ENCODE measurements at places on chromosomes 4 and X.

GRCh38 chrX:40852586-40852985, 117.2 kb upstream of the MED14 start:
- DNase-seq: no peak

- no peak for DNase-seq
Measured at GRCh38 chr4:5789141-5789540, 78.1 kb downstream of the EVC start.

- DNase-seq: no peak
Measured at GRCh38 chr4:88821522-88821921, 123.9 kb upstream of the NAP1L5 start.

GRCh38 chrX:119685225-119686066, 7.5 kb downstream of the SEPTIN6 start:
- DNase-seq: no peak

DNA sequence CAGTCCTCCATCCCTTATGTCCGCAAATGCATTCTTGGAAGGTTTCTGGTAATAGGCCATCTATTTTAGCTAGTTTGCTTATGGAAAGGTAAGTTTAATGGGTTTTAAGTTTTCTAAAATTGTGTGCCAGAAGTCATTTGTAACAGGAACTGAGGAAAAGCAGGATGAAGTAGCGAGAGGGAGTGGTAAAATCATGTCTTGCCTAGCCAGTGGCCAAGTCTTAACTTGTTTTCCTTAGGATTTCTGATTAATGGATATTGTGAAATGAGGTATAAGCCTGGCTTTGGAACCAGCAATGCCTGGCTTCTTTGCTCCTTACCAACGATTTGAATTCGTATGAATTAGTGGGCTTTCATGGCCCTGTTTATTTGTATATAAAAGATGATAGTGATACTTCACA, 7.3 kb downstream of the SEC24B start:
- no peak for DNase-seq

DNA sequence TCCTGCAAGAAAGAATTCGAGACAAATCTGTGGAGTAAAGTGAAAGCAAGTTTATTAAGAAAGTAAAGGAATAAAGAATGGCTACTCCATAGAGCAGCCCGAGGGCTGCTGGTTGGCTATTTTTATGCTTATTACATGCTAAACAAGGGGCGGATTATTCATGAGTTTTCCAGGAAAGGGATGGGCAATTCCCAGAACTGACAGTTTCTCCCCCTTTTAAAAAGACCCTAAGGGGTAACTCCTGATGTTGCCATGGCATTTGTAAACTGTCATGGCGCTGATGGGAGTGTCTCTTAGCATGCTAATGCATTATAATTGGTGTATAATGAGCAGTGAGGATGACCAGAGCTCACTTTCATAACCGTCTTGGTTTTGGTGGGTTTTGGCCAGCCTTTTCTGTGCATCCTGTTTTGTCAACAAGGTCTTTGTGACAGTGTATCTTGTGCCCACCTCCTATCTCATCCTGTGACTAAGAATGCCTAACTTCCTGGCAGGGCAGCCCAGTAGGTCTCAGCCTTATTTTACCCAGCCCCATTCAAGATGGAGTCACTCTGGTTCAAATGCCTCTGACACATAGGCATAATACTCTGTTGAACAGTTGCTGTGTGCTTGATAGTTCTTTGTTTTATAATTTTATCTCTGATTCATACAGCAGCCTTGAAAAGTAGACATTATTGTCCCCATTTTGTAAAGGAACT, 25.8 kb downstream of the GAB1 start:
- no peak for DNase-seq

DNA sequence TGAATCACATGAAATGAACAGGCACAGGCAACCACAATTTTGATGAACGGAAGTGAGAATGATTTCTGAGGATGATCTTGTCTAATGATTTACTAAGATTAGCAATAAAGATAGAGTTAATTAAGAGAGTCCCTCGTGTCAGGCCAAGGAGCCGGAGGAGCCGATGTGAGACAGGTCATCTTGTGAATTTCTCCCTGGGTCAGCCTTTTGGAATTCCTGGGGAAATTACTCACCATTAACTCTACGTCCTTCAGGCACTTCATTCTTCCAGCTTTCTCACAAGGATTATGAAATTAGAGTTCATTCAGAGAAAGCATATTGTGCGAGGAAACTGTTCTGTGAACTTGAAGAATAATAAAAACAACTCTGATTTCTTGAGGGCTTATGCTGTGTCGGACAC, 86.7 kb downstream of the PSAPL1 start:
- peak; percentile 88 for DNase-seq

GRCh38 chr4:153916273-153916755, 127.4 kb upstream of the SFRP2 start:
- no peak for DNase-seq

GRCh38 chrX:12013211-12013618, 125.1 kb upstream of the FRMPD4 start:
- peak; percentile 78 for DNase-seq

DNA sequence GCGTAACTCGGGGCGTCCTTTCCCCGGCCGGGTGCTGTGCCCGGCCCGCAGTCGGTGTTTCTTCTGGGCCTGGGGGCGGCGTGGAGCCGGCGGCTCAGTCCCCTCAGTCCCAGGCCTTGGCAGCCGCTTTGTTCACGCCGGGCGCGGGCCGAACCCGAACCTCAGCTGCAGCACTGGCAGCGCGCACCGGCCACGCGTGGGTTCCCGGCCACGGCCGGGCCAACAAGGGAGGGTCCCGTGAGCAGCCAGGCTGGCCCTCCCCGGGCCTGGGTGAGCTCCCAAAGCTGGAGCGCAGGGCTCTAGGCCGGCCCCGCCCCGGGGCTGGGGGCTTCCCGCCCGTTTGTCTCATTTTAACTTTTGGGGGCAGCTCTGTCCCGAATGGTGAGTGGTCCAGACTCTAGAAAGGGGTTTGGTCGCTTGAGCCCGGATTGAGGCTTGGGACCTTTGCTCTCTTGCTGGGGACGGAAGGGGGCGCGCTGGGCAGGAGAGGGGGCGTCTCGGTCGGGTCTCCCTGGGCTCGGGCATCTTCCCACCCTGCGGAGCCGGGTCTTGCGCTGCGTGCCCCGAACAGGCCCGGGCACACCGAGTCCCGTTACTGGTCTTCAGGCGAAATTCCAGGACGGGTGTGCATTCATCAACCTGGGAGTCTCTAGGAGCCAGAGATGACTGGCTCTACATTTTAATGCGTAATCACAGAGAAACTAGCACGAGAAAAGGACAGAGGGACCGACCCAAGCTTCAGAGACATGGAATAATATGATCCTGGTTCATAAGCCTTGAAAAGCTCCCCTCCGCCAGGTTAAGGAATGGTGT, 177.1 kb downstream of the CBR4 start:
- DNase-seq: peak; percentile 43

- DNase-seq: peak; percentile 63
Measured at GRCh38 chrX:12701628-12702027, 89.6 kb upstream of the PRPS2 start.

GRCh38 chrX:123899701-123900100, 39.8 kb downstream of the XIAP start:
- peak; percentile 7 for DNase-seq

DNA sequence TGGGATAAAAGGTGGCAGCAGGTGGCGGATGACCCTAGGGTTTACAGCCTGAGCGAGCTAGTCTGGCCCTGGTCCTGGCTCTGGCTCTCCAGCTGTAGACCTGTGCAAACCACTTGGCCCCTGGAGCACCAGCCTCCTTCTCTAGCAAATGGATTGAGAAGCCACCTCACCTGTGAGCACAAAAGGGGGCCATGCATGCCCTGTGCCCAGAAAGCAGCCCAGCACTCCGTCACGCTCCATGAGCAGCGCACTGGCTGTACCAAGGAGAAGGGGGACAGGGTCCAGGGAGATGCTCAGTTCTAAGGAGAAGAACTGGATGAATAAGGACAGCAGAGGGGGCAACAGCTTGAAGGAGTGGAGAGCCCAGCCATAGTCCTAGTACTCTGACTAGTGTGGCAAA, 46.9 kb upstream of the C4orf50 start:
- no peak for DNase-seq

GRCh38 chr4:8533274-8533865, 46.8 kb upstream of the GPR78 start:
- DNase-seq: no peak

DNA sequence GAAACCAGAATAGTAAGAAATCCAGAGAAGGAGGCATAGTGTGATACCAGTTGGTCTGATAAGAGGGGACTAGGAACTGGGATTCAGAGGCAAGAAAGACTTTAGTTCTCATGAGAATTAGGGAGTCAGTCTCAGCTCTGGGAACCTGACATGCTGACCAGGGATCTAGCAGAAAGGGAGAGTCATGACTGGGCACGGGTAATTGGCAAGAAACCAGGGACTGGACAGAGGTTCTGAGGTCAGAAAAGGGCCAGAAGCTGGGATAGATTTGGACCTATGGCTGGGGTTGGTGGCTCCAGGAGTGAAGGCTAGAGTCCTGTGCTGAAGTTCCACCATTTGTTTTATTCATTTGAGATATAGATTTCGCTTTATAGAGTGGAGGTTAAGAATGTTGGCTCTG, 110.2 kb upstream of the C1GALT1C1 start:
- no peak for DNase-seq

DNA sequence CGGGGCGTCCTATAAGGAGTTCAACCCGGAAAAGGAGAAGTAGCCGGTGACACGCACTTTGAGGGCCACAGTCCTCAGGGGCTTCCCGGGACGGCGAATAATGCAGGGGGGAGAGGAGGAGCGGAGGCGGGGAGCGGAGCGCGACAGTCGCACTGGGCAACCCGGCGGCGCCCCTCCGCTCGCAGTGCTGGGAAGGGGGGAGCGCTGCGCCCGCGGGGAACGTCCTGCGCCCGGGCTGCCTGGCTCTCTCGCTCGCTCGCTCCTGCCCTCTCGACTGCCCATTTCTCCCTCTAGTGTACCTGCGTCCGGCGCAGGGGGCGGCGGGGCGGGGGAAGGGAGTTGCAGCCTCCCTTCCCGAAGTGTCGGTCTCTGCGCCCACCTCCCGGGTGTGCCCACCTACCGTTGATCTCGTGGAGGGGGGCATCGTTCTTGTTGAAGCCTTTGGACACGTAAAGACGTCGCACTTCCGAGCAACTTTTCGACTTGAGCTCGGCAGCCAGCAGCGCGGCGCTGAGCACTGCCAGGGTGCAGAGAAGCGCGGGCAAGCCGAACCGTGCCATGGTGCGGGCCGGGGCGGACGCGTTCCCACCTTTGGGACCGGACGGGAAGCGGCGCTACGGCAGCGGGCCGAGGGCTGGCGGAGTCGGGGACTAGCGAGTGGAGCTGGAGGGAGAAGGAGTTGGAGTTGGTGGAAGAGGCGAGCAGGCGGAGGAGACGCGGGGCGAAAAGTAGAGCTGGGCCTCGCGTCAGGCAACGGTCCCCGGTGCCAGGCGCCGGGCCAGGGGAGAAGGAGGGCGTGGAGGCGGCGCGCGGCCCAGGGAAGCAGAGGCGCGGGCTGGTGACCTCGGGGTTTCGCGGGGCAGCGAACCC, 648 bp downstream of the GPC4 start:
- DNase-seq: no peak

- peak; percentile 68 for DNase-seq
Measured at GRCh38 chr4:110211007-110211769, 12.8 kb upstream of the ELOVL6 start.

DNA sequence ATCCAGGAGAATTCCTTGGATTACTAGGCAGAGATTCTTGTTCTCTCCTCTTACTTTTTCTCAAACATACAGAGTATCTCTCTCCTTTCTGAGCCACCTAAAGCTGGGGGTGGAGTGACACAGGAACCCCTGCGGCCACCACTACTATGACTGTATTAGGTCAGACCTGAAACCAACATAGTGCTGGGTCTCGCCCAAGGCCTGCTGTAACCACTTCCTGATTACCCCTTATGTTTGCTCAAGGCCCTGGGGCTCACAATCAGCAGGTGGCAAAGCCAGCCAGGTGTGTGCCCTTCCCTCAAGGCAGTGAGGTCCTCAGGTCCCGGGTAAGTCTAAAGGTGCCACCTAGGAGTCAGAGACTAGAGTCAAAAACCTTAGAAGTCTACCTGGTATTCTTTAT, 166.4 kb downstream of the PARM1 start:
- DNase-seq: no peak

GRCh38 chr4:20078644-20079043, 173.1 kb upstream of the SLIT2 start:
- no peak for DNase-seq

DNA sequence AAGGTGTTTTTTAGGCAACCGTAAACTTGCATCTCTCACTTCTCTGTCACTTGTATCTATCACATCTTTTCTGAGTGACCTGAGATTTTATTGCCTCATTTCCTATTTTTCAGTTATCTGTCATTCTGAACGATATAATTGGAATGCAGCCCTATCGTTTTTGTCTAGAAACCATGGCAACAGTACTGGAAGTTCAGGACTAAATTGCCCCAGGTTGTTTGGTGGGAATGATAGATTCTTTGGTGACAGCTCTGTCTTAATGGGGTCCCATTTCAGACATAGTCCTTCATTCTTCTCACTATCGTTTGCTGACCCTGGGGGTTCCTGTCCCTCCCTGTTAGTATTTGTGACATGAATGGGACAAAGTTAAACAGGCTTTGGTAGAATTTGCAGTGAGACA, 267.7 kb upstream of the GALNT7 start:
- peak; percentile 1 for DNase-seq

DNA sequence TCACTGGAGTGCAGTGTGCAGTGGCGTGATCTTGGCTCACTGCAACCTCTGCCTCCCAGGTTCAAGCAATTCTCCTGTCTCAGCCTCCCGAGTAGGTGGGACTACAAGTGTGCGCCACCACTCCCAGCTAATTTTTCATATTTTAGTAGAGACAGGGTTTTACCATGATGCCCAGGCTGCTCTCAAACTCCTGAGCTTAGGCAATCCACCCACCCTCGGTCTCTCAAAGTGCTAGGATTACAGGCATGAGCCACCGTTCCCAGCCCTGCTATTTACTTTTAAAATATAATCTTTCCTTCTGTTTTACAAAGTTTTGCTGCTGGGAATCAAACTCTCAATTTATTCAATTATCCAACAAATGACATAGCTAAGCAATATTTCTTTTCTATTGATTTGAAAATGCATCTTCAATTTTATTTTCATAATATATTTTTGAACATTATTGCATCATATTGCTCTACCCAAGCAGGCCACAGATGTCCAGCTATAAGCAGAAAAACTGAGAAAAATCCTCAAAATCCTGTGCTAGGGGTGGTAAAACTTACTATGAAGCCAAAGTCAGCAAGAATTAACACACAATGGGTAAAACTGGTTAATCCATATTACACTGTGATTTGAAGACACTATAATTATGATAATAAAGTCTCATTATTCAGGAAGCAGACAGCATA, 5.2 kb downstream of the TIFA start:
- no peak for DNase-seq

DNA sequence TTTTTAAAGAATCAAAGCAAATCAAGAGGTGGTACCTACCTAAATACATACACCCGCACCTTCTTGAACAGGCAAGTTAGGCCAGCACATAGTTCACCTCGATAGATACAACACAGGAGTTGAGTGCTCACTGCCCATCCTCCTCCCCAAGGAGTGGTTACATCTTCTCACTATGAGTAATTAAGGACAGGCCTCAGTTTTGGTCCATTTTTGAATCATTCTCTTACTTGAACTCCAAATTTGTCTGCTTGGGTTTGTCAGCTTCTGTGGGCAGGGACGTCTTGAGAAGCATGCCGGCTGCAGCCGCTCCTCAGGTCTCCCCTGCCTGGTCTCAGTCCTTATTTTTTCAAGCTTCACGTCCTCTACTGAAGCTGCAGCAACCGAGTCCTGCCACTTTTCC, 190.6 kb upstream of the RBPJ start:
- no peak for DNase-seq

GRCh38 chrX:14309431-14309830, 219.9 kb upstream of the GLRA2 start:
- no peak for DNase-seq
